ENCODE measurements at places on chromosomes 11 and 22. TPM values are rescaled to one million over a fixed set of nuclear protein-coding genes. Genes with fewer than 3 reads are reported as not detected.

Gene CRYBA4
- total RNA-seq = 0.13 TPM

Gene LSP1
- total RNA-seq = under 0.01 TPM

Gene OMP
- not detected for total RNA-seq

Gene ZP1
- not detected for total RNA-seq

Gene CLMP
- total RNA-seq = under 0.01 TPM

Gene DDI1
- total RNA-seq = not detected

Gene NCR3LG1
- 0.51 TPM for total RNA-seq

DNA sequence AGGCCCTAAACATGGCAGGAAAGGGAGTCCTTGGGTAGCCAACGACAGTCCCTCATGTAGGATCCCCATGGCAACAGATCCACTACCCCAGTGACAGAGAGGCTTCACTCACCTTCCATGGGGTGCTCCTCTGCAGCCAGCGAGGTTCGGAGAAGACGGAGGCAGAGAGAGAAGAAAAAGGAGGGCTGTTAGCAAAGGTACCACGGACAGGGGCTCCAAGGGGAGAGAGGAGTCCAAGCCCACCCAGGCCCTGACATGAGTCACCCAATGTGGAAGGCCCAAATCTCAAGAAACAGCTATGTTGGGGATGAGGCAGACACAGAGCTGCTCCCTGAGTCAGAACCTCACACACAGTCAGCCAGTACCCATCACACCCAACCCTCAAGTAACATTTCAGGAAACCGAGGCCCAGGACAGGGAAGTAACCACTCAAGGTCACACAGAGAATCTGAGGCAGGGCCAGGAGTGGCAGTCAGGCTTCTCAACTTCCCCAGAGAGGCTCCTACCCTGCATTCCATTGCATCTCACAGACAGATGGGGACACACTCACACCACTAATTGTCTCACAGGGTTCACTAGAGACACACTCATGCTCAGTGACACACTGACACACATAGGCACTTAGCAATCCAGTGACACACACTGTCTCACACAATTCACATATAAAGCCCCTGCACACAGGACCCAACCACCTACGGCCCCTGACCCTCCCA is 25.2 kb downstream of the NRXN2 start:
- DNase-seq = no peak

- DNase-seq = no peak
Observed at GRCh38 chr22:38828191-38828590, 15.6 kb downstream of the NPTXR start.

- DNase-seq = no peak
Observed at GRCh38 chr11:101390539-101390938, 193.3 kb downstream of the TRPC6 start.

- DNase-seq = no peak
Observed at GRCh38 chr11:3001496-3001895, 9.4 kb upstream of the NAP1L4 start.

- no peak for DNase-seq
Observed at GRCh38 chr11:121895919-121896318, 220.1 kb downstream of the BLID start.

GRCh38 chr11:22688914-22689313 is 22.5 kb downstream of the GAS2 start:
- no peak for DNase-seq

- no peak for DNase-seq
Observed at GRCh38 chr11:8631395-8632118, 37.5 kb upstream of the STK33 start.

DNA sequence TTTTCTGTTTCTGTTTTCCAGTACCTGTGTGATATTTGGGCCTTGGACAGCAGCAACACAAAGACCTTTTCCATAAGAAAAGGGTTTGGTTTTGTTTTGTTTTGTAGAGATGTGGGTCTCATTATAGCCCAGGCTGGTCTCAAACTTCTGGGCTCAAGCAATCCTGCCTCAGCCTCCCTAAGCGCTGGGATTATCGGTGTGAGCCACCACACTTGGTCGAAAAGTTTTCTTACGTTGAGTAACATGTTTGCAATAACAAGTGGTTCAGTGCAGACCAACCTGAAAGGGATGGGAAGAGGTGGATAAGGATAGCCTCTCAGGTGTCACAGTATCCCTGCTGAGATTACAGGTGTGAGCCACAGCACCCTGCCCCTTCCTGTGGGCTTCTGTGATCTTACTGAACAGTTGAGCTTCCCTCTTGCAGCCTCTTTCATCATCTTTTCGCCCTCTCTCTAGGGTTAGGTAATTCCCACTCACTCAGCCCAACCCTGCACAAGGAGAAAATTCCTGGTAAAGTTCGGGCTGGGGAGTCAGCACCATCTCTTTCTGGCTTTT is 3.5 kb upstream of the MRPL48 start:
- DNase-seq = no peak

DNA sequence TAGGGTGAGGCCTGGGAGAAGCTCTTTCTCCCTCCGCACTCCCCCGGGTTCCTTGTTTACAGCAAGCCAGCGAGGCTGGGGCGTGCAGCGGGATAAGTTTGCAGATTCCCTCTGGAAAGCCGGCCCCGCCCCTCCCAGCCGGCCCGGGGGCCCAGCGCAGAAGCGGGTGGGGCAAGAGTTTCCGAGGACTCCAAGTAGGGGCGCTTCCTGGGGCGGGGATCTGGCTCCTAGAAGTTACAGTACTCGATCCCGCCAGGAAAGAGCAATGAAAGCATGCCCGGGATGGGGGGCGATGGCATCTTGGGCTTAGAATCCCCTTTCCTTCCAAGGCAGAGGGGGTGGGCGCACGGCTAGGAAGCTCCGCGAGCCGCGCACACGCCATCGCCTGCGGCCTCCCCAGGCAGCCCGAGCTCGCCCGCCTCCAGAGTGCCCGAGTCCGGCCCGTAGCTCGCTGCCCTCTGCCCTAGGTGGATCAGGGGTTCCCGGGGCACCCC is 385 bp downstream of the TST start:
- DNase-seq = no peak

DNA sequence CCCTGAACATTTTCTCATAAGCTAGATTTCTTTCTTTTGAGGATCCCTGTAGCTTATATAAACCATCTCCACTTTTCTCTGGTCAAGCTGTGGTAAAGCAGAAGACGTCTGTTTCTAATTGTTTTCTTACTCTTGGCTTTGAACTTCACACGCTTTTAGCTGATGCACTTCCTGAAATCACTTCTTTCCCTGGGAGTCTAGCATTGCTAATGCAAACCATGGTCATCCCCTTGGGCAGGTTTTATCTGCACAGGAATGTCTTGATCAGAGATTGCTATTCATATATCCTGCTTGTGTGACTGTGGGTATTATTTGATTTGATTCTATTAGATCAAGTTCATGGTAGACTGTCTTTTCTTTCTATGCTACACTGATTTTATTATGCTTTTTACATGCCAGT is 199.2 kb upstream of the POU2AF2 start:
- no peak for DNase-seq

GRCh38 chr22:22155146-22155545 is 89.4 kb upstream of the VPREB1 start:
- DNase-seq = no peak

- no peak for DNase-seq
Observed at GRCh38 chr22:29693161-29693560, 26.6 kb upstream of the CABP7 start.

DNA sequence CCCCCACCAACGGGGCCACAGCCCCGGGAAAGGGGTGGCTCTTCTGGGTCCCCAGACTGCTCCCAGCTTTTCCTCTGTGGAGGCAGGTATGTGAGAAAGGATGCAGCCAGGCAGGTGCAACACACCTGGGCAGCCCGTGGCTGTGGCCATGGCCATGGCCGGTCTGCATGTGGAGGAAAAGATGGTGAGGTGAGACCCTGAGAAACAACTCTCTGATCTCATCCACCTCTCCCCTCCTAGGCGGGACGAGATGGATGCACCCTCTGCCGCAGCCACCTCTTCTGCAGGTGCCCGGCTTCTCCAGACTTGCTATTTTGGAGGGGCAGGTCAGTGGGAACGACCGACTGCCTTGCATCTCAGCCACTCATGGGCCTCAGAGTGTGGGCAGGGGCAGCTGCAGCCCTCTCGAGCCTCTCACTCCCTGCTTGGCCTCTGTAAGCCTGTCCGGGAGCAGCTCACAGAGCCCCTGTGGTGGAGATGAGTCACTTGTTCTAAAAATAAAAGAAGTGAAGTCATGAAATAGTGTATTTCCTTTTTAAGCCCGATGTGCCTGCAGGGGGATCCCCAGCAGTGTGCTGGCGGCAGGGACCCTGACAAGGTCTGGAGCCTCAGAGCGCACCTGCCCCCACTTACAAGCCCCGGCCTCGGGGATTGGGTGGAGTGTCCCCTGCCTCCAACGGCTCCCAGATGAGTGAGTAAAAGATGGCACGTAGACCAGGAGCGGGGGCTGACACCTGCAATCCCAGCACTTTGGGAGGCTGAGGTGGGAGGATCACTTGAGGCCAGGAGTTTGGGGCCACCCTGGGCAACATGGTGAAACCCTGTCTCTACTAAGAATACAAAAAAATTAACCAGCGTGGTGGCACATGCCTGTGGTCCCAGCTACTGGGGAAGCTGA is 10.7 kb downstream of the SMIM38 start:
- DNase-seq = peak; percentile 63

DNA sequence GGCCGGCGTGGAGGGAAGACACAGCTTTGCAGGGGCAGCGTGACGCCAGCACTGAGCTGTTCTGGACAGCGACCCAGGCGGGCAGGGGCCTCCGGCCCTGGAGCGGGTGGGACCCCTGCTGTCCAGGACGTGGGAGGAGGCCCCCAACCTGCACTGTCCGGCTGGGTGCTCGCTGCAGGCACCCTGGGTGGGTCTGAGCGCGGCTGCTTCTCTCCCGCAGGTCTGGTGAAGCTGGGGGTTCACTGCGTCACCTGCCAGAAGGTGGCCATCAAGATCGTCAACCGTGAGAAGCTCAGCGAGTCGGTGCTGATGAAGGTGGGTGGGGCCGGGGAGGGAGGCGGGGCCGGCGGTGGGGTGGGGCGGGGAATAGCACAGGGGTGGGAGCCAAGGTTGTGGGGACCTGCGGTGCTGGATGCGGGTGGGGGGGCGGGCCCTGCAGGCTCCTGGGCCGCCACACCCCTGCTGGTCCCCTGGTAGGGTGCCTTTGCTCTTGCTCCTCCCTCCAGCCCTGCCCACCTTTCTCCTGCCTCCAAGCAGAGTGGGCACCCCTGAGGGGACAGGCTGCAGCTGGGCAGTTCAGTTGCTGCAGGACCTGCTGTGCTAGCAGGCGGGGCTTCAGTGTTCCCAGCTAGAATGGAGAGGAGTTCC is 46.2 kb downstream of the BRSK2 start:
- no peak for DNase-seq

GRCh38 chr11:13679768-13680167 is 11.3 kb downstream of the FAR1 start:
- DNase-seq = no peak

- no peak for DNase-seq
Observed at GRCh38 chr11:122809866-122810265, 28.4 kb upstream of the CRTAM start.
